ENCODE measurements at places on chromosomes 3 and 15.

- no peak for DNase-seq
Measured at GRCh38 chr3:66502245-66502874, 1.5 kb upstream of the LRIG1 start.

DNA sequence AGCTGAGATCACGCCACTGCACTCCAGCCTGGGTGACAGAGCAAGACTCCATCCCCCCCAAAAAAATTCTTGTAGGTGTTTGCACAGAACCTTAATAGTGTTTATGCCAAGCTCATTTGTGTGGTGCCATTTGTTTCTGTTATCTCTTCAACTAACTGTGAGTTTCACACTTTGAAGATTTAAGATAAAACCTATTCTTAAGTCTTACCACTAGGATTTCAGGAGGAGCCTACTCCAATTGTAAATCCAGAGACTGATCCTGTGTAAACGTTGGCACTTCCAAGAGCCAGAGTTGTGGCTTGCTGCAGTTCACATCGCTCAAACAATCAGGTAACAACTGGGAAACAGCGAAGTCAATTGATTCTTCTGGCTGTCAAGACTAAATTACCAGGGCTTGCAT lies 242.4 kb upstream of the SATB1 start:
- no peak for DNase-seq

GRCh38 chr3:16528106-16528505 lies 14.6 kb upstream of the RFTN1 start:
- DNase-seq = no peak

DNA sequence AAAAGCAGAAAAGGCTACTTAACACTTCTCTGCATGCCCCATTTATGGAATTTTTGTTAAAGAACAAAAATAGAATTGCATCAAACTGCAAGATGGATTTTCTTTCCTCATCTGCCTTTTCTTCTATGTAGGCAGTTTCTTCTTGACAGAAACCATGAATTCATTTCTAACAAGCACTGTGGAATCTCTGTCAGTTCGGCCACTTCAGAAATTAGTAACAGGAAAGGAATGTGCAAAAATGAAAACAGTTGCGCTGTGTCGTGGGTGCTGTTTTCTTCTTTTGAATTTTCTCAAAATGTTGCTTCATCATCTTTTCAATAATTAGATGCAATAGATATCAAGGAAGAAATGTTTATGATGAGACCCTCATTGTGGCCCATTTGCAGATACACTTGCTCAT lies 151.6 kb downstream of the FOXB1 start:
- no peak for DNase-seq

DNA sequence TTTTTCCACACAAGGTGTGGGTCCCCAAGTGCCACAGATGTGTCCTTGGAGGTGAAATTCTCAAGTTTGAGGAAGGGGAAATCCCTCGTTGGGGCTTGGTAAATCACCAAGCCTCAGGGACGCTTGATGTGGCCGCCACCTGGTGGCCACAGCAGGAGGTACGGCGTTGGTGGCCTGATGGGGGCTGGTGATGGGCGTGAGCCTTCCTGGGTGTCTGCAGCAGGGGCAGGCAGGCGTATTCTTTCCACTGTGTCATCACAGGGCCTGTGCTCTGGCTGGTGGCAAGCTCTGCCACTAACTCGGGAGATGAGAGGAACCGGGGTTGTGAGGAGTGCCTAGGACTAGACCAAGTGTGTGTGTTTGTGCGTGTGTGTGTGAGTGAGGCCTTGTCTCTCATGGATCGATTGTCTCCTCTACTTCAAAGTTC lies 4.2 kb downstream of the ACOX2 start:
- DNase-seq = peak; percentile 94

- DNase-seq = no peak
Measured at GRCh38 chr3:110588906-110589305, 482.7 kb upstream of the NECTIN3 start.

DNA sequence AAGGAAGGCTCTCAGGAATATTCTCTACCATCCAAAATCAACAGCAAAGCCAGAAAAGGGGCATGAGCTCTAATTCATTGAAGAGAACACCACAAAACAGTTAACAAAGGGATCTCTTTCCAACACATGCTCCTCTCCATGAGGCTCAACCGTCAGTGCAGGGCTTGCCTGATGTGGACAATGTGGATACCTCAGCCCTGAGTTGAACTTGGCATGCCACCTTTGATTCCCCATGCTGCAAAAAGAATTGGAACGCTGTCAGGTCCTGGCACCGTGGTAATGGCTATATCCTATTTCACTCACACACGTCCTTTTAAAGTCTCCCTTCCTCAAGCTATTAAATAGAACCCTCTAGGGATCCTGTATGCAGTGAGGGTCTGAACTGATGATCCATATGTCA lies 30.7 kb upstream of the IP6K2 start:
- no peak for DNase-seq

DNA sequence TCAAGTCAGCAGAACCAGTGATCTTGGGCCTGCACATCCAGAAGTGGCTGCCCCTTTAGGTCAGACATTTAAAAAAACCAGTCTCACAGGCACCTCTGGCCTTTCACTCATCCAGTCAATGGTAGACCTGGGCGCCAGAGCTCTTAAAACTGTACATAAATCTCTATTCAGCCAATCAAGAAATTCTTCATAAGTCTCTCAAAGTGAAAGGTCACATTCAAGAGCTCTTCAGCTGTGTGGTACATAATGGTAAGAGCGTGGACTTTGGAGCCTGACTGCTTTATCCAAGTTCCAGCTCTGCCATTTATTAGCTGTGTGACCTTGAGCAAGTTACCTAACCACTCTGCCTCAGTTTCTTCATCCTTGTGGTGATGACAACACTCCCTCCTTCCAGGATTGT lies 22.3 kb upstream of the MORF4L1 start:
- peak; percentile 24 for DNase-seq

- no peak for DNase-seq
Measured at GRCh38 chr3:67421912-67422311, 232.5 kb downstream of the SUCLG2 start.

GRCh38 chr3:141452045-141452444 lies 34.8 kb upstream of the RASA2 start:
- DNase-seq = no peak

DNA sequence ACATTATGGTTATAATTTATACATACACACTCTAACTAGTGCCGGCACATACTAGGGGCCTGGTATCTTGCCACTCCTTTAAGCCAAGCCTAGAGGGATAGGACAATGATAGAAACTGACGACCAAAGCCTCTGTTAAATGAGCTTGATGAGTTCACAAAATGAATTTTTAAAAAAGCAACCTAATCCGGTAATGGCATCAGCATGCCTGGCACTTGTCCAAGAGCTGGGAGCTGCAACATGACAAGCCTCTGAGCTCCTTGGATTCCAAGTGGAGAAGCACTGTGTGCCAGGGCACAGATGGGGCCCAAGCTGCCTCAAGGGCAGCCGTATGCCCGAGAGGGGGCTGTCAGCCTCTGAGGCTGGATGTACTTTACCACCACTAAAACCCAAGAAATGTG lies 9.7 kb downstream of the ETV5 start:
- DNase-seq = no peak

GRCh38 chr3:152961323-152961722 lies 126.4 kb downstream of the P2RY1 start:
- no peak for DNase-seq

DNA sequence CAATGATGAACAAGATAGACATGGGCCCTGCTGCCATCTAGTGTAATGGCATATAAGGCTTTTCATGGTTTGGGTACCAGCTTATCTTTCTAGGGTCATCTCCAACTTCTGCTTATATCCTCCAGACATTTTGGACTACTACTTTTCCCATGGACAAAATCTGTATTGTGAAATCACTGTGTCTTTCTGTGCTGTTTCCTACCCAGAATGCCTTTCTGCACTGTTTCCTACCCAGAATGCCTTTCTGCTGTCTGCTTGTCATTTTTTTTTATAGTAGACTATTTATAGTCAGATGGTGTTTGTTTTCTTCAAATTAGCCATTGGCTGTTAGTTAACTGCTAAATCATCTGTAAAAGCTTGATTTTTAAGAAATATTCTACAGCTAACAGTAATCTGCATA lies 20.1 kb downstream of the VPS8 start:
- no peak for DNase-seq

GRCh38 chr15:98800437-98801233 lies 152.3 kb downstream of the IGF1R start:
- DNase-seq = no peak

GRCh38 chr3:108106449-108106848 lies 15.6 kb upstream of the CD47 start:
- no peak for DNase-seq

GRCh38 chr3:37990527-37990926 lies at the start of gene VILL:
VILL (plus strand) TSS chr3:37990786; CDS start chr3:37993673, 2,887 bp downstream.
- DNase-seq = peak; percentile 73

- no peak for DNase-seq
Measured at GRCh38 chr3:137763594-137763938, 549 bp upstream of the SOX14 start.

DNA sequence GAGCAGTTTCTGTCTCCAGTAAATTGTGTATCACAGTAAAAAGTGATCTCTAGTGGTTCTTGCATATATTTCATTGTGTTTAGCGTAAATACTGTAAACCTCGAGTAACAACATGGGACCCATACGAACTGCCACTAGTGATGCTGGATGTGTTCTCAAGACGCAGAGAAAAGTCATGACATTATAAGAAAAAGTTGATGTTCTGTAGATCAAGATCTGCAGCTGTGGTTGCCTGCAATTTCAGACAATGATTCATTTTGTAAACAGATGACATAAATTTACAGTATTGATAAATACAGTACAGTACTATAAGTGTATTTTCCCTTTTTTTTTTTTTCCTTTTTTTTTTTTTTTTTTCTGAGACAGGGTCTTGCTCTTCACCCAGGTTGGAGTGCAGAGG lies 100.1 kb downstream of the DPH6 start:
- DNase-seq = no peak

GRCh38 chr15:100653608-100654007 lies 51.2 kb downstream of the ASB7 start:
- no peak for DNase-seq

DNA sequence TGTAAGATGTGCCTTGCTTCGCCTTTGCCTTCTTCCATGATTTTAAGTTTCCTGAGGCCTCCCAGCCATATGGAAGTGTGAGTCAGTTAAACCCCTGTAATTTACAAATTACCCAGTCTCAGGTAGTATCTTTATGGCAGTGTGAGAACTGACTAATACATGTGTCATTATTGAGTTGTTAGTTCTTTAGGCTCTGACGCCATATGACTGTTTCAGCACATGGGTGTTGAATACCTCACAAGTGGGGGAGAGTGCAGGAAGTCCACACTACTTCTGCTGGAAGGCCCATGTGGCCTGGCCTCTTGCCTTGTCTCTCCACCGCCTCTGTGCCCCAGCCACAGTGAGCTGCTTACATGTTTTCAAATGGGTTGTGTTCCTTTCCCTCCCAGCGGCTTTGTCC lies 28.5 kb downstream of the MFSD1 start:
- no peak for DNase-seq

DNA sequence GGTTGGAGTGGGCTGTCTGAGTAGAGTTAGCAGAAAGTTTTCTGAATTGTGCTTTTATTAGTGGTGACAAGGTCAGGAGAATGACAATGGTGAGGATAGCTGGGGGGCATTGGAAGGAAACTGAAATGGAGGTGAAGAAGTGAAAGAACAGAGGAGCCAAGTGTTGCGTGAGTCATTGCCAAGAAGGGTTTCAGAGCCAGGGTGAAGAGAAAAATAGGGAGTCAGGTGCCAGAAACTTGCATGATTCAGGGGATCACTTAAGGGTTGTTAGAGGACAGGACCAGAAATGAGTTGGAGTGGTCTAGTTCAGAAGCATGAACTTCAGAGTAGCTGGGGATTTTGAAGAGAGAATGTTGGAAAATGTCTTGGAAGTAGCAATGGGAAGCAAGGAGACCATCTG lies 86.0 kb upstream of the GALNT15 start:
- DNase-seq = no peak

DNA sequence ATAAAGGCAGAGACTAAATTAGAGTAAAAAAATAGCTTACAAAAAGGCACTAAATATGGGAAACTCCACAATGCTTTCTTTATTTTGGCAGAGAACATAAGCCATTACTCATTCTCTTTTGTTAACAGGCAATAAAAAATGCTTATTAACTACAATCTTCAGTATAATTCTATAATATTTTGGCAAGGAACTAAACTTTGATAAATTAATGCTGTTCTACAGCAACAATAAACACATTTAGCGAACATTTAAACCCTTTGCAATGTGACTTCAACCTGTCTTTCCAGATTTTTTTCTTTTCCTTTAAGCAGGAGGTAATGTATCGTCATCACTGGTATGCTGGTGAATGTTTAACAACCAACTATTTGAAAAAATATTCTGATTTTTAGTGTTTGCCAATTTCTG lies 42.2 kb upstream of the POU1F1 start:
- DNase-seq = no peak

DNA sequence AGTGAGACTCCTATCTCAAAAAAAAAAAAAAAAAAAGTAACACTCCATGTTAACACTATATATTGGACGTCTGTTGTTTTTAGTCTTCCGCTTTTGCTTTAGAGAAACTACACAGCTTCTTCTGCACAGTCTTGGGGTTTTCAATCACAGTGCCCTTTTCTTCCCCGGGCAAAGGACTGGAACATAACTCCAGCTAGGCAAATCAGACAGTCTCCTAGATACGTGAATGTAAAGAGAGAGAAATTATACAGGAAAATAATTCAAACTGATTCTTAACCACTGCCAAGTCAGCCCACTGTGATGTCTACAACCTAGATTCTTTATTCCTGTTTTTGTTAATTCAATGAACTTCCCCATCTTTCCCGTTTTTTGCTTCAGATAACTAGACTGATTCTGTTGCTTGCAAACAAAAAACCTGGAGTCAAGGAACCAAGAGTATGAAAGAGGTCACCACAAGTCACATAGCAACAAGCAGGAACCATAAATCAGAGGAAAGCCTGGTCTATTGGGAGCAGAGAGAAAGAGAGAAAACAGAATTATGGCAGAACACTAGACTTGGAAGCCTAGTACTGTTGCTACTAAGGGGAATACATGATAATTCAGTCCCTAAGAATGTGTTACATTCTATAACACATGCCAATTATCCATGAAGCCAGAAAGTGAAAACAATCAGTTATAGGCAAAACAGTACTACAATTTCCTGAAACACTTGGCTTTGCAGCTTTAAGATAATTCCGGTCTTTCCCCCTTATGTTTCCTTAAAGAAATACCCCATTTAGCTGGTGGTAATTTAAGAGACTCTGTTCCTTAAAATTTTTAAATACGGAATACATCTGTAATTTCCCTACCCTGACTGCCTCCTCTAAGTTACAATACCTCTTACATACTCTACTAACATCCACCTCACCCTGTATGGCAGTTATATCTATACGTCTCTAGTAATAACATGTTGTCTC lies 63.1 kb downstream of the TBL1XR1 start:
- DNase-seq = no peak

DNA sequence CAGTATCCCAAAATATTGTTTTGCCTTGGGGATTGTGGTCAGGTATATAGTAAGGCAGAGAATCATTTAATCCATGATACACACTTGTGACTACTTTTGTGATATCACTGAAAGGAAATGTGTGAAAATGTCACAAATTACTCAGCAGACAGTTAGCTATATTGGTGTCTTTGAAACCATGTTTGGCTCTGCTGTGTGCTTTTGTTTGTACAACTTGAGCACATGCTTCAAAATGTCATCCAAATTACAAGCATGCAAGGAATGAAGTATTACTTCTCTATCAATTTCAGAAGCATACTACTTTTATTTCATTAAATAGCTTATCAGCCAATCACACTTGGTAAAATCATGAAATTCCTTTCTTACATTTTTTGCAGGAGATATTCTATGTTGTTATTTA lies 619.0 kb upstream of the AGTR1 start:
- DNase-seq = no peak

GRCh38 chr3:177894081-177894728 lies 642.0 kb upstream of the KCNMB2 start:
- DNase-seq = no peak

GRCh38 chr3:150761831-150762661 lies 923 bp downstream of the SIAH2 start:
- peak; percentile 91 for DNase-seq

Data from spleen (tissue), 13 donors.